ENCODE measurements at places on chromosomes 13 and 19.

DNA sequence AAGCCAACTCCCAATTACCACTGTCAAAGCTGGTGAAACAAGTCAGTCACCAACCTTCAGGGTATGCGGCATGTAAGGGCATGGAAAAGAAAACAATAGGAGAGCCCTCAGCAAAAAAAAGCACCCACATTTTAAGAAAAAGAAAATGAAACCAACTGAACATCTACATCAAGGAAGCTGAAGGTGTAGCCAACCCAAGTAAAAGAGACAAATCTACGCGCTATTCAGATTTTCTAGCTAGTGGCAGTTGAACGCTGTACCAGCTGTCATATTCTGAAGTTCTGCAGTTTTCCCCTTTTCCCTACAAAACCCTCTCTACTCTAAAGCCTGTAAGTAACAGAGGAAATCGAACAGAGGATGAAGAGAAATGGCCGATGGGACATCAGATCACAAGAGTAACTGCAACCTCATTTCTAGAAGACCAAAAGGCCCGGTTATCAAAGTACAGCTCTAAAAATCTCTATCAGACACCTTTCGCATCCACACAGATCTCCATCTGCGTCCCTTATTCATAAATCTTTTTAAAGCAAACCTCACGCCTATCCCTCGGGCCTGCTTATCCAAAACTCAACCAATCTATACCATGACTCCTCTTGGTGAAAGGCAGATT lies 1.4 kb downstream of the MYCBP2 start:
- peak; percentile 22 for DNase-seq

GRCh38 chr13:70849222-70849621 lies 741.0 kb upstream of the KLHL1 start:
- no peak for DNase-seq

DNA sequence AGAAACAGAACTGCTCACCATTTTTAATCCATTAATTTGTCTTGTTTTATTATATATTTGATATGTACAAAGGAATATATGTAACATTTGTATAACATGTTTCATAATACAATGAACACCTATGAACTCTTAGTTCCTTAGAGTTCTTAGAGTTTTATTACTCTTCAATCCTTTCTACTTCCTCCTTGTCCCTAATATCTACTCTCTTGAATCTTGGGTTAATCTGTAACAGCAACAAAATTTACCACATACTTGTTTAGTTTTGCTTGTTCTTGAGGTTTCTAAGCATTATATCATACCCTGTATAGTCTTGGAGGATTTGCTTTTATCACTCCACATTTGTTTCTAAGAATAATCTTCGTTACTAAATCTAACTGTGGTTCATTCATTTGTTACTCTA lies 151.4 kb downstream of the PDS5B start:
- DNase-seq, result no peak

GRCh38 chr13:75479102-75479740 lies 2.7 kb downstream of the TBC1D4 start:
- no peak for DNase-seq

- DNase-seq, result no peak
Measured at GRCh38 chr13:75579529-75579928, 29.9 kb downstream of the UCHL3 start.

- no peak for DNase-seq
Measured at GRCh38 chr19:5957170-5957569, 20.8 kb downstream of the RANBP3 start.

- DNase-seq, result no peak
Measured at GRCh38 chr19:10653482-10653731, 739 bp upstream of the ILF3 start.

- no peak for DNase-seq
Measured at GRCh38 chr19:38496603-38497487, 63.4 kb downstream of the RYR1 start.

DNA sequence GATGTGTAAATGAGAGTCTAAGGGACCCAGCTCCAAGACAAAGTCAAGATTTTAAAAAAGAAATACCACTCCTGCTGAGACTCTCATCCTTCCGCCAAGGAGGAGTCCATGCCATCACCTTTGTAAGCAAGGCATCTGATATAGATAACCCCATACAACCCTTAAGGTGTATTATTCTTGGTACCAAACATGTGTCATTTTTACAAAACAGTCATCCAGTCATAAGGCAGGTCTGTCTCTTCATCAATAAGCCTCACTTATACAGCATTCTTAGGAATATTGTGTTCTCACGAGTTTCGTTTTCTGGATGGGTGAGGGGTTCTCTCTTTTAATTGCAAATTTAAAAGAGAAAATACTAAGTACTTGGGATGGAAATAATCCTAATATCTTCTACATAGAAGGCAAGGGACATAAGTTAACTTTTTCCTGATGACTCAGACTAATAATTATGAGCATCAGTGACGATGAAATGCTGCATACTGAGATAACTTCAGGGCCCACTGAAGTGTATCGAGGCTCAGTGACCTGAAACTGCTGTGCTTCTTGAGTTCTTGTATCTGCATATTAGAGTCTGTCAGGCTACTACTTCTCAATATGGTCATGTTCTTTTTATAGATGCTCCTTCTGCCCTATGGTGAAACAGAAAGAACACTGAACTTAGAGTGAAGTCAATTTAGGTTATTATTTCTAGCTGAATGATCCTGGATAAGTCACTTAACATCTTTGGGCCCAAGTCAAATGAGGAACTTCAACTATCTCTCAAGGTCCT lies 166.6 kb downstream of the KLF12 start:
- no peak for DNase-seq

- peak; percentile 78 for DNase-seq
Measured at GRCh38 chr19:39502640-39503417, 4.1 kb downstream of the DLL3 start.

GRCh38 chr13:108273429-108274118 lies 4.1 kb downstream of the TNFSF13B start:
- no peak for DNase-seq

GRCh38 chr13:40376867-40377535 lies 289.4 kb downstream of the FOXO1 start:
- no peak for DNase-seq

Data from activated naive CD4-positive, alpha-beta T cell treated with anti-CD3 and anti-CD28 coated beads, Interleukin-2, amount 10 ng/mL, durations not matched to agents 7 days and 5 days (primary cell).